Stimulated activated CD4-positive, alpha-beta T cell treated with anti-CD3 and anti-CD28 coated beads, TNF-alpha, amount 100 ng/mL, for 24 hours (primary cell): ENCODE measurements at places on chromosomes 13 and 19.

DNA sequence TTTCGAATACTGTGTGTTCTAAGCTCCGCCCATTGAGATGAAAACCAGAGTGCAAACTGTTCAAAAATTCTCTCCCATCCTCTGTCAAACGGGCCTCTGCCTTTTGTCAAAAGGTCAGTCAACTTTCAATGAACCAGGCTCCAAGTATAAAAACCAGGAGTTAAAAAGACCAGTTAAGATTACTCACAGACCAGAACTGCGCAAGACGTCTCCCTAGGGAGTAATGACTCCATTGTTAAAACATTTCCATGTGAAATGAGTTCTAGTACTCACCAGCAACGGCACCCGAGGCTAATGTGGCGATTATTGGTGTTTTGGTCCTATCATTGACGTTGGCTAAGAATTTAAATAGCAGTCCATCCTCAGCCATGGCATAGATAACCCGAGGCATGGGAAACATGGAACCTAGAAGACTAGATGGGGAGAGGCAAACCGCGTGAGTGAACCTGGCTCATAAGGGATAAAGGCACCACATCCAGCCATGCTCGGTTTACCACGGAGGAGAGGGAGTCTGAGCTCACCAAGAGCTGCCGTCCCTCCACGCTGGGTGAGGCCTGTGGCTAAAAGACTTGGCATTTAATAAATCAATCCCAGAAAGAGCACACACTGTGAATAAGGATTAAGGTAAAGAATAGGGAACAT, 73.3 kb downstream of the SLC7A1 start:
- no peak for DNase-seq

DNA sequence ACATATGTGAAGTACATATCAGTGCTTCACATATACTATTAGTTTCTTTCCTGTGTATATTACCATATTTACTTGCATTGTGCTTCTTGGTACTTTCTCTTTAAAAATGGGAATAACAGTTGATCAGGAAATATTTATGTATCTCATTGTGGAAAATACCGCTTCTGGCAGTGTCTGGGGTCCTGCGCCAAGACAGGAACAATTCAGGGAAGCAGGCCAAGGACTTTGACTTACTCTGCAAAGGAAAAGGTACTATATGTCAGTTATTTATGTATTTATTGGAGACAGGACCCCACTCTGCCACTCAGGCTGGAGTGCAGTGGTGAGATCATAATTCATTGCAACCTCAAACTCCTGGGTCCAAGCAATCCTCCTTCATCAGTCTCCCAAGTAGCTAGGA, 57.7 kb upstream of the NBEA start:
- no peak for DNase-seq

DNA sequence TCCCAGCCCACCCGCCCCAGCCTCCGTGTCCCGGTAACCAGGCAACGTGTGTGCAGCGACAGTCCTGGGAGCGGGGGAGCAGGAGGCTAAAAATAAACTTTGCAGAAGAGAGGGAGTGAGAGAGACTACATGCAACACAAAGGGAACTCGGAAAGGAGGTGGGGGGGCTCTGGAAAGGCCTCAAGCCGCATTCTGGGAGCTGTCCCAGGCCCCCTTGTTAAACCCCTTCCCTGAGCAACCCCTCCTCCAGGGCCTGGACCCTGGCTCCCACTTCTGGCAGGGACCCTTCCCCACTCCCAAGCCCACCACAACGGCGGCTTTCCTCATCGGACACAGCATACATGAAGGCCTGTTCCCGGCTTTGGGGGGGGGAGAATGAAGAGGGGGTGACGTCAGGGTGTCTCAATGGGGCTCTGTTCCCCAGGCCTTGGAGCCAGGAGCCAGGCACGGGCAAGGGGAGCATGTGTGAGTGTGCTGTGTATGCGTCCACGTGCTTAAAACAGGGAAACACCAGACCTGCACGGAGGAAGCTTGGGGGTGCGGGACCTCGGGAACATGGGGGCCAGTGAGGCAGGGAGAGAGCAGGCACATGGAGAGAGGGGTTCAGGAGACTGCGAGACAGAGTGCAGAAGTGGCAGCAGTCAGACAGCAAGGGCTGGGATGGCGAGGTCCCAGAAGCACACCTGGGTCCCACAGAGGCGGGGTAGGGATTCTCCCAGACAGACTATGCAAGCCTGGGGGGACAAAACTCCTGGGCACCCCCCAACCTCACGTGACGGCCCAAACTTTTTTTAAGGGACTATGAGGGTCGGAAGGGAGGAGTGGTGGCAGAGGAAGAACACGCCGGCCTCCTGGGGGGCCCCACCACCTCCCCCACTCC, 2.3 kb downstream of the ERF start:
- DNase-seq: no peak

DNA sequence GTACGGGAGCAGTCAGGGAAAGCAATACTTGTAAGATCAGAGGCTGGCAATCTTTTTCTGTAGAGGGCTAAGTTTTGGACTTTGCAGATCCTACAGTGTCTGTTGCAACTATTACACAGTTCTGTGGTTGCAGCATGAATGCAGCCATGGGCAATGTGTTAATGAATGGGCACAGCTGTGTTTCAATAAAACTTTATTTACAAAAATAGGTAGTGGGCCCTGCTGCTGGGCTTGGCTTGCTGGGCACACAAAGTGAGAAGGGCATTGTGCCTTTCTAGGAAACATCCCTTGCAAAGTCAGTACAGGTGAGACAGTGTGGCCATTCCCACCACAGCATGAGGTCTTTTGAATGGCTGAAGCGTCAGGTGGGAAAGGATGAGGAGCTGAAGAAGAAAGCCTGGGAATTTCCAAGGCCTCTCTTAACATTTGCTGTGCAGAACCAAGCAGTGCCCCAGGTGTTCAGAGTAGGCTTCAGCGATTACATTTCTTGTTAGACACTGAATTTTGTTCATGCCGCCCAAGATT, 9.1 kb downstream of the KL start:
- DNase-seq: no peak

DNA sequence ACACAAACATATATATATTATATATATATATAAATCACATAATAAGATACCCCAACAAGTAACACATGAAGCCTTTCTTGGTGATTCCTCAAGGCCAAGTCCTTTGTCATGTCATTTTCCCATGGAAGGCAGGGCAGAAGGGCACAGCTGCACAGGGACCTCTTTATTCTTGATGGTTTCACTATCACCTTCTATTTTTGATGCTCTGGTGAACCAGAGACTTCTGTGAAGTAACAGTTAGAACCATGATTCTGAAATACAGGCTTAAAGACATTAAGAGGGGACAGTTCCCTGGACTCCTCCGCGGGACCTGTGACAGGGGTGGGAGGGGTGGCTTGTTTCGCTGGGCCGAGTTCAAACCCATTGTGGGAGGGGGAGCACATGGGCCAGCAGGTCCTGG, 104.0 kb downstream of the DGKH start:
- no peak for DNase-seq

DNA sequence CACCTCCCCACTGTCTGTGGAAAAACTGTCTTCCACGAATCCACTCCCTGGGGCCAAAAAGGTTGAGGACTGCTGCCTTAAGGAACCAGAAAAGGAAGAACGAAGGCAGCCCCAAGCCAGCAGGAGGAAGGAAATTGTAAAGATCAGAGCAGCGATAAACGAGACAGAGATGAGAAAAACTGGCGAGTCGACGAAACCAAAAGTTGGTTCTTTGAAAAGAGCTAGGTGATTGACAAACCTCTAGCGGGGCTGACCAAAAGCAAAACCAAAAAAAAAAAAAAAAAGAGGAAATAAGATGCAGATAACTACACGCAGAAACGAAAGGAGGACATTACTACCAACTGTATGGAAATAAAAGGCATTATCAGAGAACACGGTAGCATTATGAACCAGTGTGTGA, 76.9 kb downstream of the GADD45B start:
- DNase-seq: peak; percentile 40
